Natural killer cell treated with Interleukin-12 subunit alpha and Interleukin-12 subunit beta and Interleukin-15 and Interleukin-18, amount 100 ng/mL, for 72 hours (primary cell): ENCODE measurements at places on chromosomes 1 and 21.

GRCh38 chr1:157137046-157137407 lies 1.2 kb downstream of the ETV3 start:
- no peak for DNase-seq

DNA sequence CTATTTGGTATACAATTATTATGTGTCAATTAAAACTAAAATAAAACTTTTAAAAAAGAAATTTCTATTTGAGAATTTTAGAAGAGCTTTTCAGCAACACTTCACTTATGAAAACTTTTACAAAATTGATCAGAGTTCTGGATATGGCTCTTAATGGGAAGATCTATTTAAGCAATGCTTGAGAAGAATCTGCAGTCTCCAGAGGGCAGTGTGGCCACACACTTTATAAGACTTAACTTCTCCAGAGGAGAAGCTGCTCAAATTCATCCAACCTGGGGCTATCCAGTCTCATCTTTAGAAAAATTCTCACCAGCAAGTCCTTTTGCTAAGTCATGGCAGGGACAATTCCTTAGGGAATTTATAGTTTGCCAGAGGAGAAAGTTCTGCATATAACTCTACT lies 25.2 kb upstream of the AGO1 start:
- DNase-seq: no peak

- no peak for DNase-seq
Observed at GRCh38 chr21:46594276-46594675, 10.6 kb downstream of the S100B start.

DNA sequence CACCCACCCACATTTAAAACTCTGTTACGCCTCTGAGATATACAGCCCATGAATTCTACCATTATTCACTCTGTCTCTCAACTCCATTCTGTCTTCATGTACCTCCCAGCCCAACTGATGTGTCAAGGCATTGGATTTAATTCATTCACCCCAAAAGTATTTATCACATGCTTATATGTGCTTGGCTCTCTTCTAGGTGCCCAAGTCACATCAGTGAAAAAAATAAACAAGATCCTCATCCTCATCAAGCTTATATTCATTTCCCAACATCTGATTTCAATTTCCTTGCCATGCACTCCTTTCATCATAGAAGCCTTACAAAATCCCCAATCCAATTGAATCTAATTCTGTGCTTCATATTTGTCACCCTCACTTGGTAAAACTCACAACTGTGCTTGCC lies 967.6 kb downstream of the LTN1 start:
- no peak for DNase-seq

DNA sequence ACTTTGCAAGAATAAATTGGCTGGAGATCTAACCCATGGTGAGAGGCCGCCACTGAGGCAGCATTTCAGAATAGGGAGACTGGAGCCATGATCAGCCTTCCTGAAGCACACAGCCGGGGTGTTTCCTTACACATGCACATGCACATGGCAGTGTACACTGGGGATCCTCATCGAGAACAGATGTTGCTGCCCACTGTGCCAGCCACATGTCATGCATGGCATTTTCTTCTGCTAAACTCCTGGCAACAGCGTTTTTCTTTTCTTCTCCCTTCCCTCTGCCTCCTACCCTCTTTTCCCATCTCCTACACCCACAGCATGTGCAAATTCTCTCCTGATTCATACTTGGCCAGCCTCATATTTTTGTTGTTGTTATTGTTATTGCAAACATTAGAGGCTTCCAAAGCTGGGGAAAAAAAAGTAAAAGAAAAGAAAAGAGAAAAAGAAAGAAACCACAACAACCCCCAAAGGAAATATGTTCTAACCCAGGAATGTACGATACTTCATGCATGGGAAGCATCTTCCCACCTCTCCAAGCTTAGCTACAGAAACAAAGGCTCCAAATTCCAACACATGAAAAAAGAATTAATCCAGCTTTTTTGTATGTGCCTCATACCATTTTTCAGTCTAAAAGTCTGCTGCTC lies 344.0 kb downstream of the ASTN1 start:
- DNase-seq: no peak

GRCh38 chr1:55974714-55975441 lies 604.5 kb downstream of the PLPP3 start:
- no peak for DNase-seq

- no peak for DNase-seq
Observed at GRCh38 chr1:212525479-212526110, 83.0 kb upstream of the ATF3 start.

DNA sequence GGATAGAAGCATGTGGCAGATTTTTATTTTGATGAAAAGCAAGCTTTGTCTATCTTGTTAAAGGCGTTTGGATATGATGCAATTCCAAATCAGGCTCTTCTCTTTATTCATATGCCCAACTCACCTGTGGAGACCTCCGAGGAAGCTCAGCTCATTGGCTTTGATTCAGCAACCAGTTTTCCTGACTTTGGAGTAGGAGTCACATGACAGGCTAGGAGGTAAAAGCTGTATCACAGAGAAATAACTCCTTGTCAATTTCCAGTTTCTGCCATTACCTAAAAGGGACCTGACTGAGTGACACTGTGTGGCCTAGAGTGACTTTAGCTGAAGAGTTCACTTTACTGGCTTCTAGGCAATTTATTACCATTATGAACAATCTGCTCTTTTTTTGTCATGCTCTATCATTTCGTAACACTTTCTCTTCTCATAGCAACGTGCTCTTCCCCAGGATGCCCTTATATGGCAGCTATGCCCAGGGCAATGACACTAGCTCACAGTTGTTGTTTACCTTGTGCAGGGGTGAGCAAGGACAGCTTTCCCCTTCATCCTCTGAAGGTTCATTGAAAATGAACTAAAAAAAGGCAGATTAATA lies 107.2 kb downstream of the KCNK1 start:
- DNase-seq: no peak

- DNase-seq: no peak
Observed at GRCh38 chr1:240136402-240136801, 44.7 kb downstream of the FMN2 start.

DNA sequence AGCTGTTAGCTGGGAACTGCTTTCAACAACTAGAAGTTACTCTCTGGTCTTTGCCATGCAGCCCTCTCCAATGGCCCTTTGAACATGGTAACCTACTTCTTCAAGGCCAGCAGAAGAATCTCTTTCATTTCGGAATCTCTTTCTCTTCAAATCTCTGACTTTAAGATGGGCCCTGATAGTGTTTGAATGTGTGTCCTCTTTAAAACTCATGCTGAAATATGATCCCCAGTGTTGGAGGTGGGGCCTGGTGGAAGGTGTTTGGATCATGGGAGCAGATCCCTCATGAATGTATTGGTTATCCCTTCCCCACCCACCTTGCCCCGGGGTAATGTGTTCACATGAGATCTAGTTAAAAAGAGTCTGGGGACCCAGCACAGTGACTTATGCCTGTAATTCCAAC lies 54.5 kb upstream of the SOX13 start:
- no peak for DNase-seq
